Astrocyte of the cerebellum (primary cell): ENCODE measurements at places on chromosomes 12 and 14.
A peak's percentile ranks its signal among the peaks of the same experiment; 100 is the strongest.

GRCh38 chr12:74021937-74022336 lies 515.7 kb upstream of the ATXN7L3B start:
- peak; percentile 8 for DNase-seq

GRCh38 chr12:124548854-124549378 lies 18.5 kb downstream of the NCOR2 start:
- DNase-seq = no peak

DNA sequence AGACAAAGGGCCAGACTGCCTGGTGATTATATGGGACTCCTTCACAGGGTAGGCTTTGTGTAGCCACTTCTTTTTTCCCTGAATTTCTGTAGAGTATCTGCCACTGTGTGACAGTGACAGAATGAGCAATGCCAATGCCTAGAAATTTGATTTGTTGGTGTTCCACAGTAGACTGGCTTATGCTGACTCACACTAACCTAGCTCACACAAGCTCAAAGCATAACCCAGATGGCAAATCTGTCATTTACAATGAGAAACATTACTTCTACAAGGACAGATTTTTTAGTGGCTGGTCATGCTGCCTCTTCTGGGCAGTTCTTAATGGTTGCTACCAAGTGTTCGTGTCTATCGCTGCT lies 15.9 kb downstream of the CFAP251 start:
- DNase-seq = no peak

DNA sequence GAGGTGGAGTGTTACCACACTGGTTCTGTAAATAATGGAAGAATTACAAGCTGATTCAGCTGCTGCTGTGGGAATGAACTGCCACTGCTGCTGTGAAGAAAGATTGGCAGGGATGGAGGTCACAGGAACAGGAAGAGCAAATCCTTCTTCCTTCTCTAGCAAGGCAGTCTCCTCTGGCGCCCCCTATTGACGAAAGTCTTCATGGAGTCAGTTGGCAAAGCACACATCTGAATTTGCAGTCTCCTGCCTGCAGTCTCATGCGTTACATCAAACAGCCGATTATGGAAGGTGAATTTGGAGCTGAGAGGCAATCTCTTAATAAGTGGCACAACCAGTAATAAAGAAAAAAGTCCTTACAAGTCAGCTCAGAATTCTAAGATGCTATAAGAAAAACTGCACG lies 106.0 kb upstream of the TMTC1 start:
- DNase-seq = no peak

DNA sequence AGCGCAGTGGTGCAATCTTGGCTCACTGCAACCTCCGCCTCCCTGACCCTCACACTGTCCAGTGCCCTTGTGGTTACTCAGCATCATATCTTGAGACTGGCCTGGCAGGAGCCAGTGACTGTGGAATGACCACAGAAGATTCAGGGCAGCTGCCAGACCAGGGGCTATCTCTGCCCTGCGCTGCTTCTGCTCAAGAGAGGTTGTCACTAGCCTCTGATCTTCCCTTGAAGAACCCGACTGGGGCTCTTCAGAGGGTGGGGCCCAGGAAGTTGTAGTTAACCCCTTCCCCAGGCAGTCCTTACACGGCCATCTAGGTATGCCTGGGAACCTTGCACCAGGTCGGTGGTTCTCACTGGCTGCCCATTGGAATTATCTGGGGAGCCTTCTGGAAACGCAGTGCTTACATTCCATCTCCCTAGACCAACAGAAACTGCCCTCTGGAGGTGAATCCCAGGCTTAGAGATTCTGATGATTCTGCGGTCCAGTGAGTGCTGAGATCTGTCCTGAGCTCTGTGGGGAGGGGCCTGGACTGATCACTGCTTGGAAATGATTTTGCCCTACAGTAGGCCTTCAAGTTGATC lies 41.4 kb downstream of the PLEKHG3 start:
- DNase-seq = no peak

DNA sequence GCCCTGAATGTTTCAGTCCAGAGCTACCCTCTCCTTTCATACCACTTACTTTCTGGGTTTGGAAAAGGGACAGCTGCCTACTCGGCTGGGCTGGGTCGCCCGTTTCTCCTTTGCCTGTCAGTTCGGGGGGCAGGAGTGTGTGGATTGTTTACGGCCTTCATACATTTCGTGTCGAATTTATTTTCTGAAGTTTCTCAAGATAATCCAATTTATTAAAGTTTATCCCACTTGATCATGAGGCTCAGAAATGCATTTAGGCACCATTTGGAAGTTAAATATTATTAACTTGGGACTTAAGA lies 608 bp downstream of the ZNF410 start:
- no peak for DNase-seq

DNA sequence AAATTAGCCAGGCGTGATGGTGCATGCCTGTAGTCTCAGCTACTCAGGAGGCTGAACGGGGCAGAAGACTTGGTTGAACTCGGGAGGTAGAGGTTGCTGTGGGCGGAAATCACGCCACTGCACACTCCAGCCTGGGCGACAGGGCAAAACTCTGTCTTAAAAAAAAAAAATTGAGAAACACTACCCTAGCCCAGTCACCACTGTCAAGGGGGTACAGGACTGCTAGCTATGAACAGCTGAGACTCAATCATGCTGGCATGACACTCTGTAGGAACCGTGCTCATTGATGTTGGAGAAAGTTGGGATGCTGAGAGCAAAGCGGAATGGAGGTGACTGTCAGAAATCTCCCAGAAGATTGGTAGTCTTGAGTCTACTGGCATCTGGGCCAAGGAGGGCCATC lies 58.2 kb upstream of the STON2 start:
- DNase-seq = no peak

GRCh38 chr12:67826148-67826547 lies 163.1 kb upstream of the IFNG-AS1 start:
- no peak for DNase-seq

GRCh38 chr14:100015251-100015655 lies 50.0 kb upstream of the EVL start:
- DNase-seq = no peak
